Small intestine (tissue), 16 donors: ENCODE measurements at places on chromosomes 6 and 20. TPM values are rescaled to one million over a fixed set of nuclear protein-coding genes. Genes with fewer than 3 reads are reported as not detected.

DNA sequence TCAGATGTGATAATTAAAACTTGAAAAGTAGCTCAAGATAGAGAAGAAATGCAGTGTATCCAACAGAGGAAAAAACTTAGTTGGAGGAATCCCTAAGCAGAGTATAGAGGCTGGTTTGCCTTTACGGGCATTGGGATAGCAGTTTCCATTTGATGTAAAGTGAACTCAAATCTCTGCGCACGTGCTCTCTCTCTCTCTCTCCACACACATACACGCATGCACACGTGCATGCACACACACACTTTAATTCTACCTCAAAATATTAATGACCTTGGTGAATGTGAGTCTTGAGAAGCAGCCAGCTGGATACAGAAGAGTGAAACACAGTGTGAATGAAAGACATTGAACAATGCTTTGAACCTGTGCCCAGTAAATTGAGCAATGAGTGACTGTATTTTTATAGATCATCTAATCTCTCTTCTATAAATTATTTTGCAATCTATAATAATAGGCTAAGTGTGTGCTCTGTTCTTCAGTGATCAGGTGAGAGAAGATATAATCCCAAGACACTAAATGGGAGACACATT, 247.7 kb upstream of the FAM83B start:
- no peak for DNase-seq

GRCh38 chr6:29520232-29520631, 32.5 kb upstream of the MAS1L start:
- no peak for DNase-seq

DNA sequence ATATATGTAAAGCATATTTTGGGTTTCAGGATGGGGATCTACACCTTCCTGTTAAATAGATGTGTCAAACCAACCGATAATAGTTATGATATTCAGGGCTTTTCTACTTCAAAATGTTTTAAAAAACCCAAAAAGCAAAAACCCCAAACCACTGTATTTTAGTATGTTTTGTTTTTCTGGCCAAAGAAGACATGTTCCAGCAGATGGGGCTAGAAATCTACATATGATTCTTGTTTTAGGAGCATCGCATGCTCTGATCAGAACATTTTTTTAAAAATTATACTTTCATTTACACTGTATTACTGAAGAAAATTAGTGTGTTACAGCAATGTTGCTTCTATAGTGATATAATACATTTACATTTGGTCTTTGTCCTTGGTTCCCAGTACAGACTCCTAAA, 11.0 kb downstream of the RMND1 start:
- DNase-seq = no peak

- DNase-seq = peak; percentile 83
Measured at GRCh38 chr6:1267057-1267732, 44.7 kb upstream of the FOXQ1 start.

GRCh38 chr20:24784607-24785006, 164.5 kb upstream of the CST7 start:
- no peak for DNase-seq

DNA sequence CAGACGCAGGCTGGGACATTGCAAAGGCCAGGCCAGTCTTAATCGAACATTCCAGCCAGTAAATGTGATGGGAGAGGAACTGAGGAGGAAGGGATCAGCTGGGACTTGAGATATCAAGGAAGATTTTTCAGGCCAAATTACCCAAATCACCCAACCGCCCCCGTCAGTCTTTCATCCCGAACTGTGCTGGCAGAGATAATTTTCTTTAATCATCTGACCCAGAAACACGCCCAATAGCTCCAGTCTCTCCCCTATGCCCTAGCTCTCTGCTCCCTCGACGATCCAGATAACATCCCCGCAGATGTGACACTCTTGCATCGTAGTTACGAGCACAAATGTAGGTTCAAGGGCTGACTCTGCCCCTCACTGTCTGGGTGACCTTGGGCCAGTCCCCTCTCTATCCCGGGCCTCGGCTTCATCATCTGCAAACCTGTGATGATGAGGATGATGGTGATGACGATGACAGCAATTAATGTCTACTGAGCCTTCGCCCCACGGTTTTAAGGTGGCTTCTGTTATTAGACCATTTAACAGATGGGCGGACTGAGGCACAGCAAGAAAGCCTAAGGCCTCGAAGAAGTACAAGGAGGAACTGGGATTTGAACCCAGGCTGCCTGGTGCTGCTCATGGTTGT, 118.6 kb downstream of the PREX1 start:
- DNase-seq = no peak

GRCh38 chr6:116954938-116955337, 77.9 kb downstream of the RFX6 start:
- peak; percentile 56 for DNase-seq

GRCh38 chr20:21156266-21156665, 30.4 kb downstream of the KIZ start:
- no peak for DNase-seq

- no peak for DNase-seq
Measured at GRCh38 chr6:20180935-20181334, 31.3 kb downstream of the MBOAT1 start.

DNA sequence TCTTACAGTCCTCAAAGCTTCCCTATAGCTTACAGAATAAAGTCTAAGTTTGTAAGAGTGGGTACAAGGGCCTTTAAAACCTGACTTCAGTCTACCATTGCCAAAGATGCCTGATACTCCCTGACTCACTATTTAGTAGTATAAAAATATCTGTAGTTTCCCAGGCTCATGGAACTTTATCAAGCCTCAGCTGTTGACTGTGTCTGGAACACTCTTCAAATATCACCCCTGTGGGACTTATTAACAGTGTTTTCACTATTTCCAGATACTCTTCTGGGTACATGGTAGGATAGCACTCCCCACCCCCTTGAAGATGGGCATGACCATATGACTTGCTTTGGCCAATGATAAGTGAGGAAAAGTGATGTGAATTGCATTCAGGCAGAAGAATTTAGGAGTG, 105.3 kb upstream of the TENT5A start:
- no peak for DNase-seq

DNA sequence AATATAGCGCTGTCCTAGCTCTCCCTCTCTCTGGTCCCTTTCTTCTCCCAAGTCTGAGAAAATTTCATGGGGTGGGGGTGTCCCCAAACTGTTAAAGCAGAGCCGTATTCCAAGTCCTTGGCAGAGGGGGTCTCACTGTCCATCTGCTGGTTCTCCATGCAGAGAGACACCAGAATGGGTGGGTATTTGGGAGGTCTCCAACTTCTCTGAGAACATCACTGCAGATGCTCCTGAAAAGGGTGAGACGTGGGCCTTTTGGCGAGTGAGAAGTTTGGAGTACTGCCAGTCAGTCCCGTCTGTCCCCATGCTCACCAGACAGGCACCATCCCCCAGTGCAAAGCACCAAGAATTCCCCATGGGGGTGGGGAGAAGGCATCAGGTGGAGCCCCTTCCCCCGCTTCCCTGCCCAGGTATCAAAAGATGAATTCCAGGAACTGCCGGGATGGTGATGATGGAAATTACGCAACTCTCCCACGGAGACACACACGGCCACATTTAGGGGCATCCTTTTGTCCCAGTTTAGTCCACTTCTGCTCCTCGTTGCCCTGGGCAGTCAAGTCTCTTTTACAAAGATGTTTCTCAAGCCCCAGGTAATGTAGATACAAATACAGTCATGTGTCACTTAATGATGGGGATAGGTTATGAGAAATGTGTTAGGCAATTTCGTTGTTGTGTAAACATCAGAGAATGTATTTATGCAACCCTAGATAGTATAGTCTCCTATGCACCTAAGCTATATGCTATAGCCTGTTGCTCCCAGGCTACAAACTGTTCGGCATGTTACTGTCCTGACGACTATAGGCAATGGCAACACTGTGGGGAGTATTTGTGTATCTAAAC, 73.4 kb upstream of the SRSF6 start:
- DNase-seq = no peak

The ADAM33 gene
- 0.22 TPM for polyA plus RNA-seq

The EDN1 gene
- 9.7 TPM for polyA plus RNA-seq
